Vagina (tissue), 2 donors: ENCODE measurements at places on chromosomes 4 and X.

GRCh38 chrX:17682259-17682658 lies 55.0 kb upstream of the SCML1 start:
- no peak for DNase-seq

GRCh38 chr4:139955600-139955999 lies 198.4 kb downstream of the MAML3 start:
- no peak for DNase-seq

DNA sequence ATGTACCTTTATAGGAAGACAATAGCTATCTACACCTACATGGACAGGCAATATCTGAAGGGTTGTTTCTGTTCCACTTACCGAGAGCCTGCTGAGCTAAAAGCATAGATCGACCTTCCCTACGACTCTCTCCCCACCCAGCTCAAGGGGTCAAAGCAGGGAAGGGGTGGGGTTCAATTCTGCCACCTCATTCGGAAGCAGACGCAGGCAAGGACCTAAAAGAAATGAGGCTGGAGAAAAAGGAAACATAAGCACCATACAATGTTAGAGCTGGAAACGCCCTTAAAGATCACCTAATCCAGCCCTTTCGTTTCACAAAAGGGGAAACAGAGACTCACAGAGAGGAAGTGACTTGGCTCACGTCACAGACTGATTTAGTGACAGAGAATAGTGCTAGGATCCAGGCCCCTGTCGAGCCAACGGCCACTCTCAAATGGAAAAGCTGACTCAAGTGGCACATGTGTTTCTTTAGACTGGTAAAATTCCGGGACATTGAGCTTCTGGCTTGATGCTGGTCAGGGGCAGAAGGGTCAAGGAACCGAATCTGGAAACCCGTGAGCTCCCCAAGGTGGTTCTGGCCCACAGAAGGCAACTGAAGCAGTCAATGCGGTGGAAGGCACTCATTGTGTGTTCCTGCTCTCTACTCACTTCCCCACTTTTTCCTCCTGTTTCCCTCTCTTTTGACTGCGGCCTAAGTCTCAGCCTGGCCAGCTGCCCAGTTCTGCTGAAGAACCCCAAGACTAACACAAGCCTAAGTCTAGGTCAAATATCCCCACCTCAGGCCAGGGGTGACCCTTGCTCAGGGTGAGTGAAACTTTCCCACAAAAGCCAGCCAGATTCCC lies 7.5 kb downstream of the SEPTIN6 start:
- no peak for DNase-seq

DNA sequence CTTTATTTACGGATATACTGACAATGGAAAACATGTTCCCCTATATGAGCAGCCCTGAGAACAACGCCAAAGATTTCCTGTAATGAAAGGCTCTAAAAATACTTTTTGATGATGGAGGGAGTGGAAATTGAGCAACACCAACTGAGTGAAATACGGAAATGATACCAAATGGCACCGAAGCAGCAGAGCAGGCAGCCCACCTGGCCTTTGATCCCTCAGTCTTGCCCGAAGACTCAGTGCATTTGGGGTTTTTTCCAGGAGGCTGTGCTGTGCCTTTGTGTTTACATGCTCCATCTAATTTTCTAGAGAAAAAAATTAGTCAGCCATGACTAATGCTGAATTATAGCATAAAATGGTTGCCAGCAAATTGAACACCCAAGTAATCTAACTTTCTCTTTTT lies 169.9 kb upstream of the RBPJ start:
- no peak for DNase-seq

DNA sequence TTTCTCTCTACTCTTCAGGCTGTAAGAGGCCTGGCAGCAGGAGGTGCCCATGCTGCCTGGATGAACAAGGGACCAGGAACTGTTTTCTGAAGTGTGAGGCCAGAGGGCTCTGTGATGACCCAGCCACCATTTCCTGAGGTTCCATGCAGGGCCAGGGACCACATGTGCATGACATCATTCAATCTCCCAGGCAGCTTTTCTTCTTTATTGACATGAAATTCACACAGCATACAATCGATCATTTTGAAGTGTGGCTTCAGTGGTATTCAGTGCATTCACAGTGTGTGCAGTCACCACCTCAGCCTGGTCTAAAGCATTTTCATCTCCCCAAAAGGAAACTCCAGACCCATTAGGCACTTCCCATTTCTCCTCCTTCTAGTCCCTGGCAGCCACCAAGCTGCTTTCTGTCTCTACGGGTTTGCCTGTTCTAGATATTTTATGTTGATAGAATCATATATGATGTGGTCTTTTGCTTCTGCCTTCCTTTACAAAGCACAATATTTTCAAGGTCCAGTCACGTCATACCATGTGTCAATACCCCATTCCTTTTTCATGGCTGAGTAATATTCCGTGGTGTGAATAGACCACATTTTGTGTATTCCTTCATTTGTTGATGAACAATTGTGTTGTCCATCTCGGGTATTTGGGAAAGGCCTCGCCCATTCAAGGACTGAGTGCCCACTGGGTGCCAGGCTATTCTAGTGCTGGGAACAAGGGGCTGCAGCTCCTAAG lies 93.1 kb downstream of the PSAPL1 start:
- no peak for DNase-seq

GRCh38 chr4:15303052-15303641 lies 124.7 kb upstream of the C1QTNF7 start:
- no peak for DNase-seq

GRCh38 chr4:15902746-15903145 lies 35.8 kb downstream of the FGFBP1 start:
- no peak for DNase-seq

DNA sequence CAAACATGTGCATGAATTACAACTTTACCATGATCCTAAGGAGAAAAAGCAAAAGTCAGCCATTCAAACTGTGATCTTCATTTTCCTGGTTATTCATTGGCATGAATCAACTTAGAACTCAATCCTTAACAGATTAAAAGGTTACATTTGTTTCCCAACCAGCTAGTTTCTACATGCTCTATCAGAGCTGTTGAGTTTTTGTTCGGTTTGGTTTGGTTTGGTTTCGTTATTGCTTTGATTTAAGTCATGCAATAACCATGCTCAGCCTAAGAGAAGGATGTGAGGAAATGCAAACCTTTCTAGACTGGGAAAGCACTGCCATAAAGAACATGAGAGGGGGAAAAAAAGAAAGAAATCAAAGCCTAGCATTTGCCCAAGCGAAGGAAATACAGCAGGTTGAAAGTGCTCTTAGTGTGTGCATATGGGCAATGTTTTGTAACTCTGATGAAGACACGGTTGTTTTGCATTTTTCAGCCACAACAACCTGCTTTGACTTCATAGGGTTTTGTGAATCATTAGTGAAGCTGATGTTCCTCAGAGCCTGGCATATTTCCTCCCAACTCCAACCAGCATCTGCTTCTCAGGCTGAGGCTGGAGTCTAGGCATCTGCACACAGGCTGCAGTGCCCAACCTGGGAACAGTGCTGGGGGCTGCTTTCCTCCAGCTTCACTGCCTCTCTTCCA lies 234.3 kb downstream of the ZNF674 start:
- no peak for DNase-seq

DNA sequence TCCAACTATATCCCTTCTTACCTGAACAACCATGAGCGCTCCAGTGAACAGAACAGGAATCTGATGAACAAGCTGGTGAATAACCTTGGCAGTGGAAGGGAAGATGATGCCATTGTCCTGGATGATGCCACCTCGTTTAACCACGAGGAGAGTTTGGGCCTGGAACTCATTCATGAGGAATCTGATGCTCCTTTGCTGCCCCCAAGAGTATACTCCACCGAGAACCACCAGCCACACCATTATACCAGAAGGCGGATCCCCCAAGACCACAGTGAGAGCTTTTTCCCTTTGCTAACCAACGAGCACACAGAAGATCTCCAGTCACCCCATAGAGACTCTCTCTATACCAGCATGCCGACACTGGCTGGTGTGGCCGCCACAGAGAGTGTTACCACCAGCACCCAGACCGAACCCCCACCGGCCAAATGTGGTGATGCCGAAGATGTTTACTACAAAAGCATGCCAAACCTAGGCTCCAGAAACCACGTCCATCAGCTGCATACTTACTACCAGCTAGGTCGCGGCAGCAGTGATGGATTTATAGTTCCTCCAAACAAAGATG lies 870.2 kb downstream of the ADGRL3 start:
- DNase-seq, result no peak

DNA sequence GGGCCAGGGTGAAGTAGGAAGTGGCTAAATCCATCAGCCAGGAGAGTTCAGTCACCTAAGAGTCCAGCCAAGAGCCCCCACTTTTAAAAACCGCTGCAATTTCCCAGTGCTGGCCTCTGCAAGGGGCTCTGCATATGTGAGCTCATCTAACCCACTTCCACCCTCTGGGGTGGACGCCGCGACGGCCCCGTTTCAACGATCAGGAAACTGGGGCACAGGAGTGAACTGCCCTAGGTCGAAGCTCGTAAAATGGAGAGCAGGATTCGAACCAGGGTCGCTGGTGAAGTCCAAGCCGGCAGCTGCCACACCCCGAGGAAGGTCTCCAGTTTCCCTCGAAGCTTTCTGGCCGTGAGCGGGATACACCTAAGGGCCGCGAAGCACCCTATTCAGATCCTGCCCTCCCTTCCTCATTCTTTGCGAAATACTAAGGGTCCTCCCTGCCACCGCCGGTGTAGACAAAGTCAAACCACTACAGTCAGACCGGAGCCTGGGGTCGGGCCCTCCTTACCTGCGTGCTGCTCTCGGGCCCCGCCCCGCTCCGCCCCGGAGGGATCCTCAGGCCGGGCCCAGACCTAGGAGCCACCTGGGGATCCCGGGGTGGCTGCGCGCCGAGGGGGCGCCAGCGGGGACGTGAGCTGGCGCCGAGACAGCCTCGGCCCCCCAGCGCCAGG lies 446 bp downstream of the EVC2 start:
- no peak for DNase-seq

GRCh38 chr4:110289601-110290100 lies 91.2 kb upstream of the ELOVL6 start:
- DNase-seq, result no peak

DNA sequence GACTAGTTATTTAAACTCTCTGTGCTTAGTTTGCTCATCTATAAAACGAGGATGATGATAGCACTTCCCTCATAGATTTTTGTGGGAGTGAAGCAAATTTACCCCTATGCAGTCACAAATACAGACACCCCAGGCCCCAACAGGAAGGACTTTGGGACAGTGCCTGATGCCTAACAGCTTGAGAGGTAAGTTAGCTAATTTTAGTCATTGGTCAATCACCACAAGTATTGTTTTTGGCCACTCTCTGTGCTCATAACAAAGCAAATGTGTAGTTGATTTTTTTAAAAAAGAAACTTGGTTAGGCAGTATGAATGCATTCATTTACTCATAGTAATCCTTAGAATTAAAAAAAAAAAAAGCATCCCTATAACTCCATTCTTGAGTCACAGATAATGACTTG lies 1590.7 kb upstream of the TENM3 start:
- DNase-seq, result no peak

GRCh38 chr4:123783151-123783790 lies 386.7 kb downstream of the SPRY1 start:
- DNase-seq, result no peak

GRCh38 chr4:39051492-39051891 lies 10.5 kb upstream of the KLHL5 start:
- DNase-seq, result no peak

DNA sequence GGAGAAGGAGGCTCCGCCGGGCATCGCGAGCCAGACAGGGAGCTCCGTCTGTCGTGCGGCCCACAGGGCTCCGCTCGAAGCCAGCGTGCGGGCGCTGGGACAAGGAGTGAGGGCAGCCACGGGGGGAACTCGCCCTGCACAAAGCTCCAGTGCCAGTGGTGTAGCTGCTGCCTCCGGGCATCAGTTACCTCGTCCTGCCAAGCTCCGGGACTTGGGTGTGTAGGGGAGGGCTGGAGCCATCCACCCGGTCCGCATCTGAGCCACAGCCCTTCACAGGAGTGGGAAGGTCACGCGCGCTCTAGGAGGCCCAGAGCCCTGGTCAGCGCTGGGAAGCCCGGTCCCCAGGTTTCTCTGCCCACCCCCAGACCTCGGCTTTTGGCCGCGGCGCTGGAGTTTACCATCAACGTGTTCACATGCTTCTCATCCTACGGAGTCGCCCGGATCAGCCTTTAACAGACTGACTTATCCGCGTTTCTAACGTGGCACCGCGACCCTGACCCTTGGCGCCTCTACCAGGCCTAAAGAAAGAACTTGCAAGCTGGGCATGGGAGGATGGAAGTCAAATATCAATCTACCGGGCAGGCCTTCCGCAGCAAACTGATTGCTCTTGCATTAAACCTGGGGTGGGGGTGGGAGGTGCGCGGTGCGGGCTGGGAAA lies 8.4 kb upstream of the PRDM8 start:
- no peak for DNase-seq

DNA sequence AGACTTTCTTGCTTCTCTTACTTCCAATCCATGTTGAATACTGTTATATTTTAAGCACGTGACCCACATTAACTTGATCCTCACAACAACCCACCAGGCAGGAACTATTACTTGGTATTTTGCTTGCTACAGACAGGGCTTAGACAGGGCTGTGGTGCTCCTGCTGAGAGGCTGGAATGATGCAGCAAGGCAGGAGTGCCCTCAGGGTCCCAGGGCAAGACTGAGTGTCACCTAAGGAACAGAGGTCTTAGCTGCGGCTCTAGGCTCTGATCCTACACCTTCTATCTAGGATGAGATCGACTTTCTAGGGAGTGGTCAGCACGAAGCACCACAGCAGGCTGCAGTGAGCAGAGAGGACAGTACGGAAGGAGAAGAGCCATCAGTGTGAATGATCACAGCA lies 20.0 kb downstream of the TAPT1 start:
- DNase-seq, result no peak

GRCh38 chr4:173958445-173958844 lies 325.0 kb downstream of the FBXO8 start:
- no peak for DNase-seq

- no peak for DNase-seq
These were observed 28.1 kb upstream of the RASGEF1B start for GRCh38 chr4:81499840-81500239.

DNA sequence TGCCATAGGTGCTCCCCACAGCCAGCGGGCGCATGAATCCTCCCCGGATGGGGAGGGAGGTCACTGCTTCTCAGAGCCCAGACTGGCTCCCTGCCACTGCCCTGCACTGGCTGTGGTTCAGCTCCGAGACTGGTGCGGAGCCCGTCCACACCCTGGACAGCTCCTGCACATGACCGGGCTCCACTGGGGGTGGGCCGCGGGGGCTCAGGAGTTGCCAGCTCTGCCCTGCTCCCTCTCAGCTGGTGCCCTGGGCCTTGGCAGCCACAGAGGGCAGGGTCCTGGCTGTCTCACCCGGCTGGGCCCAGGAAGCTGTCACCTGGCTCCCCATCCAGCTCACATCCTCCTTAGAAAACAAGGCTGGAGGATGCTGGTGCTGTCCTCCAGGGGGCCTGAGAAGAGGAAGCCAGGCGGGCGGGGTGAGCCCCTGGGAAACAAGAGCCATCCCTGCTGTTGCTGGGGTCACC lies 64.9 kb upstream of the ADRA2C start:
- DNase-seq, result no peak
